ENCODE measurements at places on chromosomes 1 and 21.

DNA sequence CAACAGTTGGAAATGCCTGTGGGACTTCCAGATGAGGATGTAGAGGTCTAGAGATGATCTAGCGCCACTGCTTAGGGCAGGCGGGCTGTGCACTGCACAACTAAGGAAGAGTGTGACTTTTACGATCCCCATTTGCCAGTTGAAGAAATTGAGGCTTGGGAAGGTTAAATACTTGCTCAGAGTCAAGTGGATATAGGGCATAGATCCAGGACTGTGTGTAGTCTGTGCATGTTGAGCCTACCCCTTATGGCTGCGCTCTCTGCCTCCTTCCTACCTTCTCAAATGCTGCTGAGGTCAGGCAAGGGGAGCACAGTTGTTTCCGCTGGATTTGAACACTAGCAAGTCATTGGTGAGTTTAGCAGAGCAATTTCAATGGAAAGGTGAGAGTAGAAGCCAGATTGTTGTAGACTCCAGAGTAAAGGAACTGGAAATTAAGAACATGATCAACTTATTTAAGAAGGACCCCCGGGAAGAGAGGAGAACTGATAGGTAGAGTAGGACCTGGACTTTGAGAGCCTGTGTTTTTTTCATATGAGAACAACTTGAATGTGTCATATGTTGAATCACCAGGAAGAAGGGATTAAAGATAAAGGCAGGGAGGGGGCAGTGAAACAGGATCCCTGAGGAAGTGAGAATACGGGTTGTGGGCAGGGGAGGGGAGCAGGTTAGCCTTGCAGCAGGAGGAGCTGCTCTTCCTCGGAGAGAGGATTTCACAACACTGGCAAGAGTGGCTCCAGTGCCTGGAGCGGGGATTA lies 2.7 kb downstream of the CAPN2 start:
- no peak for DNase-seq

GRCh38 chr1:48775831-48776392 lies 779 bp downstream of the BEND5 start:
- no peak for DNase-seq

- peak; percentile 10 for DNase-seq
Observed at GRCh38 chr1:3483801-3484444, 29.5 kb downstream of the ARHGEF16 start.

GRCh38 chr1:20717452-20718342 lies at the start of gene KIF17:
Gene KIF17 (minus strand): TSS chr1:20718007. CDS start chr1:20717706, 301 bp downstream.
- no peak for DNase-seq
